Mesendoderm (in vitro differentiated cells): ENCODE measurements at places on chromosomes 1 and 21.
A peak's percentile ranks its signal among the peaks of the same experiment; 100 is the strongest.

DNA sequence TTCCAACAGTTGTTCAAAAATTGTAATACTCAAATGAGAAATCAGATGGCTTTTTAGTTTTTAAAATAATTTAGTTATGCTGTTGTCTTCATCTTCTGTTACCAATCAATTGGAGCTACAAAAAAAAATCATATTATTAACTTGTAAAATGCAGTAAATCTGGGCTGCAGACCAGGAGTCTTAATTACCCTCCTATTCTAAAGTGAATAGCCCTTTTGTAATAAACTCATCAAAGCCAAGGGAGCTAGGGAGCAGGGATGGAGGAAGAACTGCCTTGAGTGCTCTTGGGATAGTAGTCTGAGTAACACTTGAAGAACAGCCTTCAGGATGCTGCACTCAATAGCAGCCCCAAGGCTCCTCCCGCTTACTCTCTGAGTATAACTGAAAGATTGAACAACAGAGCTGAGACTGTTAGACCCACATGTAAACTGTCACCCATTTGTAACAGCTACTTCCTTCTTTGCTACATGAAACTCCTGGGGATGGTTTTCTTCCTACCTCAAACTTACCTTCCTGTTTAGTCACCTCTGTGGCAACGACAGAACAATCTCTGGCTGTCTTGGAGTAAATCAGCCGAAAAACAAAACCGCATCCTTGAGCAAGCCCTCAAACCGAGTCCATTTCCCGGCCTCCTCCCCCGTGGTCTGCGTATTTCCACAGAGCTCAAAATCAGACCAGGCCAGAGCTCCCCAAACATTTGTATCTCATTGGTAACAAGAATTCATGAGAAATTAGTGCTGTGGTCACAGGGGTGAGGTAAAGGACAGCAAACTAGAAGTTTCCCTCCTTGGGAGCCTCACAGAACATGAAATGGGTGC lies 55.9 kb downstream of the CD58 start:
- DNase-seq = no peak
- H3K36me3 ChIP-seq = no peaks in the 10 kb centered on the region
- no peak overlapping the region for H3K27ac ChIP-seq
- H3K27me3 ChIP-seq = no peaks in the 10 kb centered on the region

- no peaks in the 10 kb centered on the region for H3K36me3 ChIP-seq
- peak; percentile 88 for DNase-seq
- H3K4me1 ChIP-seq = no peaks in the 10 kb centered on the region
- H3K27me3 ChIP-seq = no peaks in the 10 kb centered on the region
Measured at GRCh38 chr1:178189814-178190213, 95.9 kb downstream of the RASAL2 start.

GRCh38 chr1:81549588-81550127 lies 251.1 kb upstream of the ADGRL2 start:
- H3K36me3 ChIP-seq = no peaks in the 10 kb centered on the region
- peaks cover 15% of the 10 kb centered on the region for H3K4me1 ChIP-seq
- DNase-seq = peak; percentile 89
- H3K27ac ChIP-seq = no peak overlapping the region
- H3K4me3 ChIP-seq = no peak overlapping the region
- H3K27me3 ChIP-seq = no peaks in the 10 kb centered on the region

DNA sequence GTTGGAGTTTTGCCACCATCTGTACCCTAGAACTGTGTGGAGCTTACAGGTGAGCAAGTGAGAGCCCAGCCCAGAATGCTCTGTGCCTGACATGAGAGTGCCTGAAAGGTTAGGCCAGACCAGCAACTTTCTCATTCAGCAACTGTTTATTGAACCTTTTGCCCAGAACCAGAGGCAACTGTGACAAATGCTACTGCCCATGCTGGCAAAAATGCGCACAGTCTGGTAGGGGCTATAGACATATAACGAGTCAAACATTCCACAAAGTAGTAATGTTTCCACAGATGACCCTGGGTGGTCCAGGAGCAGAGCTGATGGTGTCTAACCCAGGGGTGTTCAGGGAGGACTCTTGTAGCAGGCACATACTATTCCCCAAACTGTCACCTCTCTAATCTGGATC lies 56.0 kb upstream of the GCLM start:
- H3K27me3 ChIP-seq = no peaks in the 10 kb centered on the region
- DNase-seq = no peak
- H3K4me3 ChIP-seq = no peak overlapping the region
- no peaks in the 10 kb centered on the region for H3K4me1 ChIP-seq

DNA sequence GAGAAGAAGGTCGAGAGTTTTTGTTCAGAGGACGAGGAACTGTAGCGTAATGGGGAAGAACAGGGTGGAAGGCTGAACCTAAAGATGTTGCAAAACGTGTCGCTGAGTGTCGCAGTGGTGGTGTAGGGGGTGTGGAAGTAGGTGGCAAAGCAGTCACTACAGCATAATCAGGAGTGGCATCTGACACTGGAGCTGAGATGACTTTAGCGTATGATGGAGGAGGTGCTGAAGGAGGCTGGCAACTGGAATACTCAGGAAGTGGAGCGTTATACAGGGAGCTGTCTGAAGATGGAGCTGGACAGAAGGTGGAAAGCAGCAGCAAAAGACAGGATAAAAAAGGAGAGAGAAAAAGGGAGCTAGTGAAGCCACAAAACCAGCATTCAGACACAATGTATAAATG lies 89.9 kb upstream of the LBR start:
- no peak overlapping the region for H3K27ac ChIP-seq
- no peaks in the 10 kb centered on the region for H3K27me3 ChIP-seq
- peak; percentile 27 for DNase-seq
- H3K36me3 ChIP-seq = peaks cover 2% of the 10 kb centered on the region
- H3K4me1 ChIP-seq = no peaks in the 10 kb centered on the region

- DNase-seq = peak; percentile 96
- H3K4me3 ChIP-seq = peak overlapping the region; percentile 8
- no peaks in the 10 kb centered on the region for H3K4me1 ChIP-seq
- no peaks in the 10 kb centered on the region for H3K36me3 ChIP-seq
Measured at GRCh38 chr21:45555557-45556301, 13.5 kb upstream of the SLC19A1 start.

GRCh38 chr1:159587461-159587951 lies at the start of gene APCS:
TSS of gene APCS (plus strand) at chr1:159587826. CDS start at chr1:159587922, 96 bp downstream.
- H3K4me1 ChIP-seq = no peaks in the 10 kb centered on the region
- H3K27me3 ChIP-seq = no peaks in the 10 kb centered on the region
- H3K36me3 ChIP-seq = no peaks in the 10 kb centered on the region
- H3K27ac ChIP-seq = no peak within 1 kb of the TSS
- peak; percentile 3 for DNase-seq
- no peak within 1 kb of the TSS for H3K4me3 ChIP-seq

DNA sequence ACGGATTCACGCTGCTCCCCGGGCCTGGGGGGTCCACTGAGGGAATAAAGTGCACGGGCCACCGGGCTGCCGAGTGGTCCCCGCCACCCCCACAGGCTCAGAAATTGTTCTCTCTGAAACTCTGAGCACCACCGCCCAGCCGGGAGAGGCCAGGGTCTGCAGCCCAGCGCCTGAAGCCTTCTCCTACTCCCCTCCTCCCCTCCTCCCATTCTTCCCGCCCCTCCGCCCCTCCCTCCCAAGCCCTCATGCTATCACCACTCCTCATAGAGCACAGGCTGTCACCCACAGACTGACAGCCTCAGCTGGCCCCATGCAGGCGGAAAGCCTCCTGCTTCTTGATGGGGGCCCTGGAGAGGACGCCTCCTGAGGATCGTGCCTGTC lies 707 bp upstream of the GPR153 start:
- H3K4me1 ChIP-seq = no peaks in the 10 kb centered on the region
- no peak overlapping the region for H3K27ac ChIP-seq
- H3K4me3 ChIP-seq = no peak overlapping the region
- peak; percentile 58 for DNase-seq
- no peaks in the 10 kb centered on the region for H3K36me3 ChIP-seq

- no peaks in the 10 kb centered on the region for H3K36me3 ChIP-seq
- no peaks in the 10 kb centered on the region for H3K27me3 ChIP-seq
- no peak overlapping the region for H3K27ac ChIP-seq
- no peak overlapping the region for H3K4me3 ChIP-seq
- DNase-seq = no peak
Measured at GRCh38 chr1:202250982-202251381, 57.4 kb downstream of the LGR6 start.

GRCh38 chr1:3321559-3322449 lies 132.7 kb upstream of the ARHGEF16 start:
- H3K27ac ChIP-seq = no peak overlapping the region
- no peaks in the 10 kb centered on the region for H3K36me3 ChIP-seq
- DNase-seq = no peak
- H3K4me3 ChIP-seq = no peak overlapping the region

DNA sequence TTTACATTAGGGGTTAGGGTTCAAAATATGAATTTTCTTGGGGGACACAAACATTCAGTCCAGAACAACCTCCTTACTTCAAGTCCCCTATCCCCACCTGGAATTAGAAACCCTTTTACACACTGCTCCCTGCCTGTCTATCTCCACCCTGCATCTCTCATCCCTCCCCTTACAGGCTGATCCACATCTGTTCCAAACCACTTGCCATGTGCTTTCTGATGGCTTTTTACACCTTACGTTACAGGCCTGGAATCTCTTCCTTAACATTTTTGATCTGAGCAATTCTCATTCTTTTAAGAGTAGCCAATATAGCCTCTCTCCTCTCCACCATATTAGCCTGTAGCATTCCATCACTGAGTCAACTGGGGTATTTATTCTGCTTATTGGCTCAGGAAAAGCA lies 122.0 kb downstream of the PTBP2 start:
- H3K36me3 ChIP-seq = no peaks in the 10 kb centered on the region
- no peak overlapping the region for H3K4me3 ChIP-seq
- no peaks in the 10 kb centered on the region for H3K4me1 ChIP-seq
- no peak overlapping the region for H3K27ac ChIP-seq

- H3K4me3 ChIP-seq = no peak overlapping the region
- no peaks in the 10 kb centered on the region for H3K4me1 ChIP-seq
- DNase-seq = no peak
- no peaks in the 10 kb centered on the region for H3K36me3 ChIP-seq
- no peaks in the 10 kb centered on the region for H3K27me3 ChIP-seq
Measured at GRCh38 chr1:54795356-54795665, 5.8 kb downstream of the TTC22 start.

DNA sequence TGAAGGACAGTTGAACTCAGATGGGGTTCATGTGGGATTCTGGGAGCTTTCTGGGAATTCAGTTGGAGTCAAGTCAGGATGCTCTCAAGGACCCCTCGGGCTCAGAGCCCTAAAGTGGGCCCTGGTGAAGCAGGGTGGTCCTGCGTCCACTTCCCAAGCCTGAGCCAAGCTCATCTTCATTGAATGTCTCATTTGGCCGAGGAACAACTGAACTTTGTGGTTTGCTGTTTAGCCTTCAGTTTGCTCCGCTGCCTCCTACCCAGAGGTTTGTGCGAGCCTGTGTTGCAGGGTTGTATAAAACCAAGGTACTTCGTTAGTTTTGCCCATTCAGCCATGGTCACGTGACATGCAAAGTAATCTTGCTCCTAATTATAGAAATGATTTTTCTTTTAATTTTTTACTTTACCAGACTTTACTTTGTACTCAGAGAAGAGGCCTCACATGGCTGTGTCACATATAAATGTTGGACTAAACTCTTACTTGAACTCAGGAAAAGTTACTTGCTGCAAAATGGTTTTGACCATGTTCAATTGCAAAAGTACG lies 49.7 kb downstream of the B3GALT5 start:
- no peak overlapping the region for H3K27ac ChIP-seq
- H3K27me3 ChIP-seq = no peaks in the 10 kb centered on the region
- no peaks in the 10 kb centered on the region for H3K36me3 ChIP-seq
- DNase-seq = no peak

DNA sequence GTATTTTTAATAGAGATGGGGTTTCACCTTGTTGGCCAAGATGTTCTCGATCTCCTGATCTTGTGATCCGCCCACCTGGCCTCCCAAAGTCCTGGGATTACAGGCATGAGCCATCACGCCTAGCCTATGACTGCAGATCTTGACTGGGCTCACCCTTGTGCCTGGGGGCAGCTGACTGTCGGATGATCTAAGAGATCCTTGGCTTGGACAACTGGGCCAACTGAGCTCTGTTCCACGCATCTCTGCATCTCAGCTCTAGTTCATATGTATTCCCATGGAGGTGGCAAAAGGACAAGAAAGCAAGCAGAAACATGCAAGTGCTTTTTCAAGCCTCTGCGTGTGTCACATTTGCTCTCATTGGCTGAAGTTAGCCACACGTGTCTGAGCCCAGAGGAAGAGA lies 75.8 kb upstream of the SELENON start:
- H3K36me3 ChIP-seq = no peaks in the 10 kb centered on the region
- H3K27ac ChIP-seq = no peak overlapping the region
- H3K4me1 ChIP-seq = peaks cover 10% of the 10 kb centered on the region
- no peak overlapping the region for H3K4me3 ChIP-seq

DNA sequence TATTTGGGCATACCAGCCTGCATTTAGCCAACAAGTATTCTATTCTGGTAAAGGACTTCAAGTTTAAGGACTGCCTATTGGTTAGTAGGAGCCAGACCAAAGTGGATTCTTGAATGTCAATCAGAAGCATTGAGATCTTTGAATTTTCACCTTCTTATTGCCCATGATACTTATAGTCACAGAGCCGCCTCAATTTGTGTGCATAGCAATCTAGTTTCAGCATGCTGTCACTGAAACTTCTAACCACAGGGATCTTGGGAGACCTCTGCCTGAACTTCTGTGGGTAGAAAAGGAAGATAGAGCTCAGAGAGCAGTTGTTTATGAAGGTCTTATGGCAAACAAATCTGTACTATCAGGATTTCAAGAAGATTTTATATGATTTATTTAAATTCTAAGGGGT lies 501.4 kb upstream of the USP24 start:
- no peak overlapping the region for H3K27ac ChIP-seq
- H3K27me3 ChIP-seq = no peaks in the 10 kb centered on the region
- DNase-seq = no peak
- H3K4me1 ChIP-seq = peaks cover 2% of the 10 kb centered on the region

GRCh38 chr1:162466797-162467196 lies 30.8 kb upstream of the UHMK1 start:
- no peak overlapping the region for H3K4me3 ChIP-seq
- no peak overlapping the region for H3K27ac ChIP-seq
- no peak for DNase-seq
- no peaks in the 10 kb centered on the region for H3K36me3 ChIP-seq
- no peaks in the 10 kb centered on the region for H3K27me3 ChIP-seq

DNA sequence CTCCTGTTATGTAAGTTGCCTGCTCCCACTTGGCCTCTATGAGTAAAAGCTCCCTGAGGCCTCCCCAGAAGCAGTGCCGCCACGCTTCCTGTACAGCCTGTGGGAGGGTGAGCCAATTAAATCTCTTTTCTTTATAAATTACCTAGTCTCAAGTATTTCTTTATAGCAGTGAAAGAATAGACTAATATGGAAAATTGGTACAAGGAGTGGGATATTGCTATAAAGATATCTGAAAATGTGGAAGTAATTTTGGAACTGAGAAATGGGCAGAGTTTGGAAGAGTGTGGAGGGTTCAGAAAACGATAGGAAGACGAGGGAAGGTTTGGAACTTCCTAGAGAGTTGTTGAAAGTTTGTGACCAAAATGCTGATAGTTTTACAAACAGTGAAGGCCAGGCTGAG lies 572.3 kb downstream of the MATN1 start:
- H3K36me3 ChIP-seq = no peaks in the 10 kb centered on the region
- no peak for DNase-seq
- H3K4me1 ChIP-seq = no peaks in the 10 kb centered on the region
- H3K27me3 ChIP-seq = no peaks in the 10 kb centered on the region
- H3K27ac ChIP-seq = no peak overlapping the region

GRCh38 chr1:94702442-94702815 lies 117.7 kb upstream of the SLC44A3 start:
- peaks cover 6% of the 10 kb centered on the region for H3K4me1 ChIP-seq
- H3K27ac ChIP-seq = peak overlapping the region; percentile 16
- no peak overlapping the region for H3K4me3 ChIP-seq
- H3K27me3 ChIP-seq = no peaks in the 10 kb centered on the region
